ENCODE measurements at places on chromosomes 6 and 20.

GRCh38 chr6:46996860-46997641 lies 45.1 kb downstream of the ADGRF1 start:
- peak; percentile 55 for DNase-seq

- peak; percentile 43 for DNase-seq
These were observed 82.2 kb downstream of the CHMP4B start for GRCh38 chr20:33893314-33893713.

DNA sequence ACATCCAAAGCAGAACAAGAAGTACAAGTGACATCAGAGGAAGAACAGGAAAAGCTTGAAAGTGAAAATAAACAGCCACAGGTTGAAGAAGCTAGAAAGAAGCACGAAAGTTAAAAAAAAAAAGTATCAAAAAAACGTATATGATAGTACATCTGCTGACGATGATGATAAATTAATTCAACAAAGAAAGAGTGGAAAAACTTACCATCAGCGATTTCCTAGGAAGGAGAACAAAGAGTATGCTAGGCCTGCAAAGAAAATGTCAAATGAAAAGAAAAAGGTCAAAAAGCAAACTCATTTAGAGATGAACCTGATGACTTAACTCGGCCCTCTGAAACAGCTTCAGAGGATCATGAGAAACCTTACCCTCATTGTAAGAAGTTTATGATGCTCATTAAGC lies 3.7 kb downstream of the SAYSD1 start:
- DNase-seq, result no peak

DNA sequence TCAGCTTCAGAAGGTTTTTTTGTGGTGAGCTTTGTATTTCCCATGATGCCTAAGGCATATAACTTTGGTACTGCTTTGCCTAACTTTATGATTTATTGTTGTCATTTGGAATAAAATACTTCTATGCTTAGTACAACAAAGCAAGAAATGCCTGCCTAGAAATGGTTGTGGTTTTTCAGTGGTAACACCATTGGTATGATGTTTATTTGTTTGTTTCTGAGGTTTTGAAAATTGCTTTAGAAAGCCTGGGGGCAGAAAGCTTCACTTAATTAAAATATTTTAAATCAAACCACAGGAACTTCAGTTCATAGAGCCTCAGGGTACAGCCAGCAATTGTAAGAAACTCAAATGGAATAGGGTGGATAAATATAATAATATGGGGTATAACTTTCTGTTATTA lies 351.2 kb upstream of the MAP3K7 start:
- peak; percentile 70 for DNase-seq

DNA sequence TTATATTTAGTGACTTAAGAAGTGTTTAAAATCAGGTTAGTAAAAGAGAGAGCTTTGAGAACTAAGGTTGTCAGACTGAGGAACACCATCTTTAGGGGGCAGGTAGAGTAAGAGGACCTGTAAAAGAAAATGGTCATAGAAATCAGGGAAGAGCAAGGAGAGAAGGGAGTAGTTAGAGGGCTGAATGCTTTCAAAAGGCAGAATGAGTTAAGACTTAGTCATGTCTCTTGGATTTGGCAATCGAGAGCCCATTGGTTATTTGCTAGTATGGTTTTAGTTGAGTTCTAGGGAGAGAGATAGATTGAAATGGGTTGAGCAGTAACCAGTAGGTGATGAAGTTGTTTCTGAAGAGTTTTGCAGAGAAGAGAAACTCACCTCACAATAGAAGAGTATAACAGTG lies 51.1 kb downstream of the RALGAPB start:
- DNase-seq, result peak; percentile 76

DNA sequence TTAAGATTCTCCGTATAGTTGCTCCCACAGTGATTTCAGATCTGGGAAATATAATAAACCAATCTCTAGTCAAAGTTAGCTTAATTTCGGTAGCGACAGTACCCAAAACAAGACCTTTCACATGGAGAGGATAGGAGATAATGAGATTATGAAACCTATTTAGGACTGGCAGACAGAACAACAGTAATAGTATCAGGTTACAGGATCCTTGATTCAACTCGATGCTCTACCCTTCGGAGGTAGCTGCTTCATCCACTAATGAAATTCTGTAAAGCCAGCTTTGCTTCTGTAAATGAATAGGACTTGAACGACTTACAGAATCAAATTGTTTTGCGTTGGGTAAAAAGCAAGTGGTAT lies 534 bp upstream of the AKIRIN2 start:
- peak; percentile 68 for DNase-seq

GRCh38 chr20:10622657-10623418 lies 51.0 kb downstream of the JAG1 start:
- DNase-seq, result peak; percentile 40

DNA sequence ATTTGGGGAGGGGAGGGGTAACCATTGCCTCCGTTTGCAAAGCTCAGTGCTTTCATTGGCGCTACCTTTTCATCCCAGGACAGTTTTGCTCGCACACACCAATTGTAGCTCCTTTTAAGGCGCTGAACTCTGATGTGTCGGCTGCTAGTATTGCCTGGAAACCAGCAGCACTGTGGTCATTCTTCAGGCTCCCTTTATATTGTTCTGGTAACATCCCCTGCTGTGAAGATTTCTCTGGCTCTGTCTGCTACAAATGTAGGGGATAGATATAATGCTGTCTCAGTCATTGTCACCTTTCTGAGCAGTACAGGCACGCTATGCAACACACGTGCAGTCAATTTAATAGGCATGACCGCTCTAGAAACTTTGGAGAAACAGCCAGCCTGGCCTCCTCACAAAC lies 172.9 kb upstream of the SASH1 start:
- no peak for DNase-seq

DNA sequence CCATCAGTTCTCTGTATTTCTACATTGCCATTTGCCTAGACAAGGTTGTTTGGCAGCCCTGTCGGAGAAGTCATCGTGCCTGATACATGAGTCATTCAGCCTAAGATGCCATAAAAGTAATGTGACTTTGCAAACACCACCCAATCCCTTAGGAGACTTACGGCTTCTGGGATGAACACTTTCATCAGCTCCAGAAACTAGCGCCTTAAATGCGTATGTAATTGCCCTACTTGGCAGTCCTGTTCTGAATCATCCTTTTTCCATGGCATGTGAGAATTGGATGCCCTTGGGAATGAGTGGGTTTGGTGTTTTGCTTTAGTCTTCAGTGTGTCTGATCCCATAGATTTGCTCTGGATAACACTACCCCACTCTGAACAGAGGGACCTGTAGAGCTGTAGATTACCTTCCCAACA lies 158.5 kb downstream of the SASH1 start:
- DNase-seq, result peak; percentile 78

GRCh38 chr6:163900570-163900969 lies 486.1 kb downstream of the QKI start:
- DNase-seq, result no peak

DNA sequence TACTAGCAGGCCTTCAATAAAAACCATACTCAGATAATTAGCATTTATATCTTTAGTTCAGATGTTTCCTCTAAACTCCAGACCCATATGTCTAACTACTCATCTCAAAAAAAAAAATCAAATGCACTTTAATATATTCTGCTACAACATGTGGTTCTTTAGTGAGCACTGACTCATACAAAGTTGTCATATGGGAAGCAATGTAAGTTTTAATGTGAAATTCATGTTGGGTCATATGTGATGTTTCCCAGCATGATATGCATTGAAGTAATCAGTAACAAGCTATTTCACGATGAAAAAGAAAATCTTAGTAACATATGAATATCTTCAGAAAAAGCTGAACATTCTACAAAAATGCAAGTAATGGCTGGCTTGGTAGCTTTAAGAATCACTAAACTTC lies 859.7 kb upstream of the ADGRB3 start:
- no peak for DNase-seq

GRCh38 chr6:56663344-56663743 lies 20.7 kb upstream of the DST start:
- DNase-seq, result peak; percentile 94

GRCh38 chr6:107564589-107564951 lies 74.7 kb downstream of the SOBP start:
- DNase-seq, result no peak

DNA sequence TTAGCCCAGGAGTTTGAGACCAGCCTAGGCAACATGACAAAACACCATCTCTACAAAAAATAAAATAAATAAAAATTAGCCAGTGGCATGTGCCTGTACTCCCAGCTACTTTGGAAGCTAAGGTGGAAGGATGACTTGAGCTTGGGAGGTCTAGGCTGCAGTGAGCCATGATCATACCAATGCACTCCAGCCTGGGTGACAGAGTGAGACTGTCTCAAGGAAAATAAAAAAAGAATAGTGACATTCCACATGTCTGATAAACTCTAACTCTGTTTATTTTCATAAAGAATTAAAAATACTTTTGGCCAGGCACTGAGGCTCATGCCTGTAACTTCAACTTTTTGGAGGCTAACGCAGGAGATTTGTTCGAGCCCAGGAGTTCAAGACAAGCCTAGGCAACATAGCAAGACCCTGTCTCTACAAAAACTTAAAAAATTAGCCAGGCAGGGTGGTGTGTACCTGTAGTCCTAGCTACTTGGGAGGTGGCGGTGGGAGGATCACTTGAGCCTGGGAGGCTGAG lies 115.1 kb downstream of the GJA1 start:
- DNase-seq, result no peak

GRCh38 chr6:56214703-56215101 lies 32.7 kb downstream of the COL21A1 start:
- DNase-seq, result no peak

- DNase-seq, result no peak
These were observed 4.9 kb downstream of the PLCG1 start for GRCh38 chr20:41142245-41142644.

DNA sequence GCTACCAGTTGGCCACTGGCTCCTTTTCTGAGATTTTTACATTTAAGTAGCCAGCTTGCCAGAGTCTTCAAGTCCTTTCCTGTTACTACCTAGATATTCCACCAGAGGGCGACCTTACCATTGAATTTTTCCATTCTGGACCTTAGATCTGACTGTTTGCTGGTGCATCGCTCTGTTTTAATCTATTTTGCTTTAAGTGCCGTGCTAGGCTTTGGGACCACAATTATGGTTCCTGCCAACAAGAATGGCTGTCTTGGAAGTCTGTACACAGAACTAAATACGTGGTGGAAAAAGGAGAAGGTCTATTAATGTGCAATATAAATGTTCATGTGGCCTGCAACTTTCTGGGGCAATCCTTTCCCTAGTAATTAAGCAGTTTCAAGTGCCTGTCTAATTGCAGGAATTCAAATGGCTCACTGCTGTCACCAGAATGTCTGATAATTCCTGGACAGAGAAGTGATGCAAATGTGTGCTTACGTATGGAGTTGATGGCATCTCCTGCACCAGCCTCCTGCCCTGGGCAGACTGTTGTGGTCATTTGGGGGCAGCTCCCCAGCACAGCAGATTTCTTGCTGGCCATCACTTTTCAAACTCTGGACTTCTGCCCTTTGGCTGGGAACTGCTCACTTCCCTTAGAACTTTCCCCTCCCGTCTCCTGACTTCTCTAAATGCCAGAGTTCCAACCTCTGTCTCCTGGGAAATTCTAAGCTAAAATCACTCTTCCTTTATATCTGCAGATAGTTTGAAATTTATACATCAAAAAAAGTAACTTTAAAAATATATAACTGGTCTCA lies 5.6 kb upstream of the HLA-DOA start:
- DNase-seq, result peak; percentile 52
